ENCODE measurements at places on chromosomes 7 and 10.

DNA sequence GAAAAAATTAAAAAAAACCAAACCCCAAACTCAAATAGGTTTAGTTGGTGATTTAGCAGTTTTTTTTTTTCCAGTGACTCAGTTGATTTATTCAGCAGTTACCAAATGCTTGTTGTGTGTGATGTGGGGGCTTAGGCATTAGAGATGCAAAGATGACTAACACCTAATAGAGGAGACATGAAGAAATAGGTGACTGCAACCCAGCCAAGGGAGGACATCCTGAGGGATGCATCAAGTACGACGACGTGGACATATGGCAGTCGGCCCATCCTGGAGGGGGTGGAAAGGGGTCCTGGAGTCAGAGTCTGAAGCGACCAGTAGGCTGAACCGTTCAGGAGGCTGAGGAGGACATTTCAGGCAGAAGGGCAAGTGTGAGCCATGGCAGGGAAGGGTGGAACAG, 35.5 kb downstream of the LRMDA start:
- no peak for DNase-seq

DNA sequence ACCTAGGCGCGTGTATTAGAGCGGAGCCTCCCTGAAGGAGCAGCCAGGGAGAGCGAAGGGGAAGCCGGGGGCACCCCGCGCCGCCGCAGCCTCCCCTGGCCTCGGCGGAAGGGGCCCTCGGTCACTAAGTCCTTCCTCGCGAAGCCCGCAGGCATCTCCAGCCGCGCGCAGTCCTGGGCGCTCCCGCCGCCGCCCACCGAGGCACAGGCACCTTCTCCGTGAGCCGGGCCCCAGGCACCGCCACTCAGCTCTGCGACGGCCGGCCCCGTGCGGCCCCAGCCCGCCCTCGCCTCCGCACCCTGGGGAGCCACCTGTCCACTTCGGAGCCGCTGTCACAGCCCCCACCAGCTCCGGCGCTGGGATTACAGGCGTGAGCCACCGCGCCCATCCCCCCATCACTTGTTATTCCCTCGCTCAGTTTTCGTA, 80.8 kb downstream of the ZNF467 start:
- no peak for DNase-seq

GRCh38 chr7:9498303-9498702, 1064.9 kb downstream of the NXPH1 start:
- no peak for DNase-seq

GRCh38 chr7:124403112-124403511, 362.5 kb downstream of the GPR37 start:
- no peak for DNase-seq

- DNase-seq = no peak
These were observed 87.7 kb upstream of the CHST15 start for GRCh38 chr10:124180947-124181549.

- no peak for DNase-seq
These were observed 166.6 kb downstream of the ARHGAP21 start for GRCh38 chr10:24556750-24557742.

GRCh38 chr7:76302347-76303201, at the start of gene HSPB1:
Gene HSPB1, plus strand, starts transcription at chr7:76302673. Its CDS starts 40 bp downstream, at chr7:76302713.
- peak; percentile 41 for DNase-seq

DNA sequence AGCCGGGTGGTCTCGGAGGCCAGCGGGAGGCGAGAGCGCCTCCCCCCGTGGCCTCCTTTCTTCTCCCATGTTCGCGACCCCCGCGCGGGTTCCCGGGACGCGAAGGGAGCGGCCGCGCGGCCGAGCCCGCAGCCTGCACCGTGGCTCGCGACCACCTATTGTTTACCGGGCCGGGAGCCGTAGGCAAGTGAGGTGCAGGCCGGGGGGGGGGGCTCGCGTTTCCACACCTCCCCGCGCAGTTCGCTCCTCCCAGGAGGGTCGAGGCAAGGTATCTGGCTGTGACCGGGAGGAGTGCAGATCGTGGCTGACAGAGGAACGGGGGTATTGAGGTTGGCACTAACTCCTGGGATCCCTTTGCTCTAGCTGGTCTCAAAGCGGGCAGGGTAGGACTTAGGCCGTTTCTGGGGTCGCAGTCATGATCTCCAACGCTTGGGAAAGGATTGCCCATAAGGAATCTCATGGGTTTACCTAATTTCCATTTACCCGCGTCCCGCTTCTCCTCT, 734 bp downstream of the PTPN12 start:
- DNase-seq = peak; percentile 1

DNA sequence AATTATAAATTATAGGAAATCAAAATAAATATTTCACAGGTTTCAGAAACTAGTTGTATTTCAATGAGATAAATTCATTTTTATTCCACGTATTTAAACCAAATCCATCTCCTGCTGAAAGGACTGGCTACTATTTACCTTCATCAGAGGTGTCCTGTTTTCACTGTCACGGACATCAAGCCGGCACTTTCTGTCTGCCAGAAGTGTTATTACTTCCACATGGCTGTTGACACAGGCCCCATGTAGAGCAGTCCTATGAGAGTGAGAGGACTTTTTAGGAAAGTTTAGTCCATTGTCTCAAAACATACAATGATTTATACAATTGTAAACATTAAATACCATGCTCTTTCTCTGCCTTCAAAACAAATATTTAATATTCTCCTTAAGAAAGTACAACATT, 100.4 kb upstream of the ACBD5 start:
- DNase-seq = no peak

DNA sequence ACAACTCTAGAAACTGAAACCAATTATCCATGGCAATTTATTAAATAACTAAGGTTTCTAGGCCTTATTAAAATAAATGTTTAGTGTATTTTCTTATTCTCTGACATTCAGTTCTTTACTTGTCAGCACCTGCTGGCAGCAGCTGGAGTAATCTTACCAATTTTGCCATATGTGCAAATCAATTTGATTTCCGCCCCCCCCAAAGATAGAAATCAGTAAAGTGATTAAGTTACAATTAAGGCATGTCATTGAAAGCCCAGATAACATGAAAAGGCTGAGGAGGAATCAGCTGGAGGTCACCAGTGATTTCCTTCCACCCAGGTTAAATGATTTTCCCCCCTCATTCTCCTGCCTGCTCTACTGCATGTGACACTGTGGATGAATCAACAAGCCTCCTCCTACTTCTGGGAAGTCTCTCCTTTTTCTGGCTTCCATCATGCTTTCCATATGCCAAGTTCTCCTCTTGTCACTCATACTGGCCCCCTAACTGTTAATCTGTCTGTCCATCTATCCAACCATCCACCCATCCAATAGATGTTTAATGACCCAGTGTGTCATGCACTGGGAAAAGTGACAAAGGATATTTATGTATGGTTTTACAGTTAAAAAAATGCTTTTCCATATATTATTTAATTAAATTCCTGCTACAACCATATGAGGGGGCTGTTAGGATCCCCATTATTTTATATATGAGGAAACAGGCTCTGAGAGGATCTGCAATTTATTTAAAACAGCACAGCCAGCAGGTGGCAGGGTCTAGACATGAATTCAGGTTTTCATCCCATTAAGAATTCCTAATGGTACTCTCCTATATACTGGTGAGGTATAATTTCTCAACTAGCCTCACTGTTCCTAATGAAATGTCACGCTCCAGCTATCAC, 116.5 kb downstream of the ATXN7L1 start:
- peak; percentile 12 for DNase-seq

GRCh38 chr10:31745612-31746376, 182.8 kb downstream of the ARHGAP12 start:
- DNase-seq = peak; percentile 66

GRCh38 chr7:114243646-114244045, 171.0 kb upstream of the FOXP2 start:
- no peak for DNase-seq

DNA sequence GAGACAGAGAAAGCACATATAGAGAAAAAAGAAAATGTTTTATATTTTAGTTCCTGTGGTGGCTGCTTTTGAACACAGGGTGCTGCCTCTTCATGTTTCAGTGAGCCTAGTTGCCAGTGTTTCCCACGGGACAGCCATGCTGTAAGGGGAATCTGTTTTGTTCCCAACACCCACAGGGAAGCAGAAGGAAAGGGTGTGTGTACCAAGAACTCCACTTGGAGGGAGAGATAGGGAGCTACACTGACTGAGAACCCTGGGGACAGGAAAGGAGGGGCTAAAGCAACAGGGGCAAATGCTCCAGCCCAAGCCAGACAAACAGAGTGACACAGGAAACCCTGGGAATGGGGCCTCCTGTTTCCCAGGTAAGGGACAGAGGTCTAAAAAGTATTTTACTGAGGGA, 40.2 kb downstream of the FRMPD2 start:
- DNase-seq = no peak

DNA sequence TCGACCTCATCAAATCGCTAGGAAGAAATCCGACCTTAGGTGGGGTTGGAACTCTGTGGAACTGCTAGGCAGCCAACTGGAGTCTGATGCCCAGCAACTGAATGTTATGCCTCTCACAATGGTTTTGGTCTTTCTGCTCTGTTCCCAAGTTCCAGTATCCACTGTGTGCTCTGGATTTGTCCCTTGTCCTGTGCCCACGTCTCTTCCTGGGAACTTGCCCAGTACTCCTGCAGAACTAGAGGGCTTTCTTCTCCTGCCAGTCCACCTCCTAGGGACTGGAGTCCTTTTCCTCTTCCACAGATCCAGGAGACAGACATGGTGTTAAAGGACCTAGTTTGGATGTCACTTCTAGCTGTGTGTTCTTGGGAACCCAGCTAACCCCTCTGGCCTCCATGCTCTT, 26.6 kb downstream of the PRTFDC1 start:
- no peak for DNase-seq

GRCh38 chr10:60490013-60490412, 100.3 kb upstream of the ANK3 start:
- DNase-seq = no peak

GRCh38 chr7:130912082-130912861, 178.3 kb upstream of the KLF14 start:
- no peak for DNase-seq

DNA sequence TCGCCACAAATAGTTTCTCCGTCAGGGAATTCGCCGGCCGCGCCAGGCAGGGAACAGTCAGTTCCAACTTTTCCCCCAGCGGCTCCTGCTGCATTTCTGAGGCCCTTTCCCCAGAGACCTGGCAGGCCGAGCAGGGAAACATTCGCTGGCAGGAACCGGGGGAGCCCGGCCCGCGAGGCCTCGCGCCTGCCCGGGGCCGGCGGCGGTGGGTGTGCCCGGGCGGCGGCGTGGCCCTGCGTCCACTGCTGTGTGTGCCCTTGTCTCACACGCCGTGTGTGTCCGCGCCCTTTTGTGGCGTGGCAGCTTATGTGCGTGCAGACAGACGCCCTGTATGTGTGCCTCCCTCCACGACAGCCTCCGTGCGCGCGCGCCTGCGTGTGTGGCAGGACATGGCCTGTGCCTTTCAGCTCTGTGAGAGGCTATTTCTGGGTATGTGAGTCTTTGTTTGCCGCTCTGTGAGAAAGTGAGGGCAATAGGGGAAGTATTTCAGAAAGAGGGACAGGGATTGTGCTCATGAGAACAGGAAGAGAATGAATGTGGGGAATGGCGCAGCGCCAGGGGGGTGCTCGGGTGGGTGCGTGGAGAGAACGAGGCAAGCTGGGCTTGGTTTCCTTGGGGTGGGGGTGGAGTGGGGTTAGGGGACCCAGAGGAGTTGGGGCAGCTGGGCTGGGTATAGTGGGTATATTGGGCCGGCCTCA, 689 bp upstream of the SMARCD3 start:
- no peak for DNase-seq

- DNase-seq = no peak
These were observed 64.9 kb downstream of the SCRN1 start for GRCh38 chr7:29924684-29925083.

All from activated CD4-positive, alpha-beta T cell treated with anti-CD3 and anti-CD28 coated beads, Interleukin-2, amount 50 U/mL, for 24 hours (primary cell).